ENCODE measurements at places on chromosomes 1 and 21.
A peak's percentile ranks its signal among the peaks of the same experiment; 100 is the strongest.

- DNase-seq, result no peak
These were observed 104.1 kb downstream of the NEGR1 start for GRCh38 chr1:72178266-72178665.

GRCh38 chr21:37917612-37918011 lies 1.4 kb upstream of the KCNJ6 start:
- no peak for DNase-seq

DNA sequence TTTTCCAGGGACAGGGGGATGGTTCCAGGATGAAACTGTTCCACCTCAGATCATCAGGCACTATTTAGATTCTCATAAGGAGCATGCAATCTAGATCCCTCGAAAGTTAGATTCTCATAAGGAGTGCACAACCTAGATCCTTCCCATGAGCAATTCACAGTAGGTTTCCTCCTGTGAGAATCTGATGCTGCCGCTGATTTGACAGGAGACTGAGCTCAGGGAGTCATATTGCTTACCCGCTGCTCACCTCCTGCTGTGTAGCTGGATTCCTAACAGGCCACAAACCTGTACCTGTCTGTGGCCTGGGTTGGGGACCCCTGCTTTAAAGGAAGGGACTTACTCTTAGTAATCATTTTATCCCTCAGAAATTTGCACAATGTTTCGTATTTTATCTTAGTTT lies 9.3 kb downstream of the CTH start:
- DNase-seq, result no peak

- peak; percentile 58 for DNase-seq
These were observed 539 bp downstream of the ANP32E start for GRCh38 chr1:150235294-150235851.

GRCh38 chr1:119285482-119285881 lies 83.1 kb upstream of the HAO2 start:
- DNase-seq, result no peak

DNA sequence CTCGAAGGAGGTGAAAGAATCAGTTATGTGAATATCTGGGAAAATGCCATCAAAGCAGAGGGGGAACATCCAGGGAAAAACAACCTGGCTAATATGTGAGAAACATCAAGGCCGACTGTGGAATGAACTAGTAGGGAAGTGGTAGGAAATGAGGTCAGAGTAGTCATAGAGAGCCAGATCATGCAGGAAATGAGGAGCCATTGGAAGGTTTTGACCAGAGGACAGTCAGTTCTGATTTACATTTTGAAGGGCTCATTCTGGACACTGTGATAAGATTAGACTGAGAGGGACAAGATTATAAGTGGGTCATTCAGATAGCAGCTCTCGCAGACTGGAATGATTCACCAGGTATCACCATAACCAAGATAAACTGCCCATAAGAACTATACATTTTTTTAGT lies 63.7 kb downstream of the SYT14 start:
- no peak for DNase-seq

DNA sequence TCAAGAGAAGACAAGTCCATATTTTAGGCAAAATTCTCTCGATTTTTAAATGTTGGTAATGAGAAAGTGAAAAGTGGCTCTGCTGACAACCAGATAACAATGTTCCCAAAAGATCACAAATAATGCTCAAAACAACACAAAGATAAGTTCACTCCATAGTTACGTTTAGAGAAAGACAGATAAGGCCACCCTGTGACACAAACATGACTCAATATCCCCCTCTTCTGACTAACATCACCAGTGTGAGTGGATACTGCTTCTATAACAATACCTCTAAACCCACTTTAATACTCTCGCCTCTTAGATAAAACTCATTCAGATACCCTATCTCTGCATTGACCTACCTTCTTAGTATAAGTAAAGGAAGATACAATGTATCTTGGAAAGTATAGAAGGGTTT lies 51.2 kb upstream of the RGS7 start:
- DNase-seq, result peak; percentile 47

GRCh38 chr1:11383553-11384169 lies 95.3 kb upstream of the DISP3 start:
- DNase-seq, result no peak

DNA sequence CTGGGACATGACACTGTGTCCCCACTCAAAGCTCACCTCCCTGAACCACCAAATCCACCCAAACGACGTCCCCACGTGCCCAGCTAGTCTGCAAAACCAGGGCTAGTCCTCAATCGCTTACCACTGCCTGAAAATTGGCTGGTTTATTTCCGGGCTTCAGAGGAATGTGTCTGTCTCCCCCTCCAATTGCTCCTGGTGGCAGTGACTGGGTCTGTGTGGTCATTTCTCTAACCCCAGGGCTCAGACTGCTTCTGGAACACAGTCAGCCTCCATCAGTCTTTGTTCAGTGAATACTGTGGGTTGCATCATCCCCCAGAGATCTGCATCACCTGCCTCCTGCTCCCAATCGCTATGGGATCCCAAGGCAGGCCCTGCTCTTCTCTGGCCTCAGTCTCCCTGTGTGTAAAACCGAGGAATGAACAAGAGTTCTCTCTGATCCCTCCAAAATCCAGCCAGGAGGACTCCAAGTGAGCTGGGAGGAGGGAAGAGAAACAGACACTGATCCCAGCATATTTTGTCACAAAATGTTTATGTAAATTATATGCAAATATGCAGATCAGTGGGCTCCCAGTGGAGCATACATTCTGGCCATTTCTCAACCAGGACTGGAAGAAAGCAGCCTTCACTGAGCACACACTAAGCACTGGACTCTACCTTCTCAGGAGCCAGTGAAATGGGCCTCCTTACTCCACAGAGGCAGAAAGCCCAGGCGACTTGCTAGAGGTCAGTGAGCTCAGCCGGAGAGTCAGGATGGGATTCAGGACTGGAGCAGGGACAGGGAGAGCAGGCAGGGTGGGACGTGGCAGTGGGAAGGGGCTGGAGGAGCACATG lies 20.9 kb downstream of the SDC3 start:
- DNase-seq, result no peak

DNA sequence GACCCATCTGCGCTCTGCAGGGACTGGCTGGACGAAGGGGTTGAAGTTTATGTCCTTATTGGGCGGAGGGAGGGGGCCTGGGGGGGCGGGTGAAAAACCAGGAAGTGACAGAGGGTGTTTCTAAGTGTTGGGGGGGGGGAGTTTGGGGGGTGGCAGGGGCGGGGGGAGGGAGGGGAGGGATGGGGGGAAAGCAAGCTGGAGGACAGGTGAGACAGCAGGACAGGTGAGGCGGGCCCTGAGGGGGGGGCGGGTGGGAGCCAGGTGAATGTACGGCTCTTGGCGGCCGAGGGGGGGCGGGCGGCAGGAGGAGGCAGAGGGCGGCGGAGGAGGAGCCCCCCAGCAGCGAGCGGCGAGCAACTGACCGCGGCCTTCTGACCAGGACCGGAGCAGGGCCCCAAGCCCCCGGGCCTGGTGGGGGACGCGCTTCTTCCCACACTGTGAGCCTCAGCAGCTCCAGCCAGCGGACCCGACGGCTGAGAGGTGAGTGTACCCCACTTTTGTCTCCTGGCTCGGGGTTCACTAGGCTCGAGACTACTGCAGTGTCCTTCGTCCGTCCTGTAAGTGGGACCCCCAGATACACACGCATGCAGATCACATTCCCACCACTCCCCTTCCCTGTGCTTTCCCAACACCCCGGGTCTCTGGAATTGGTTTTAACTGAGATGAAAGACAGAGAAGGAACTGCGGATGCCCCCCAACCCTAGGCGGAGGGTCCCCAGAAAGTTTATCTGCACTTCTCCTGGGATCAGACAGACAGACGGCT lies at the start of gene ZBTB7B:
Gene ZBTB7B (plus strand): TSS at position 339 of the 763 bp plus-strand sequence. CDS start 11,859 bp downstream, outside the sequence.
- no peak for DNase-seq

DNA sequence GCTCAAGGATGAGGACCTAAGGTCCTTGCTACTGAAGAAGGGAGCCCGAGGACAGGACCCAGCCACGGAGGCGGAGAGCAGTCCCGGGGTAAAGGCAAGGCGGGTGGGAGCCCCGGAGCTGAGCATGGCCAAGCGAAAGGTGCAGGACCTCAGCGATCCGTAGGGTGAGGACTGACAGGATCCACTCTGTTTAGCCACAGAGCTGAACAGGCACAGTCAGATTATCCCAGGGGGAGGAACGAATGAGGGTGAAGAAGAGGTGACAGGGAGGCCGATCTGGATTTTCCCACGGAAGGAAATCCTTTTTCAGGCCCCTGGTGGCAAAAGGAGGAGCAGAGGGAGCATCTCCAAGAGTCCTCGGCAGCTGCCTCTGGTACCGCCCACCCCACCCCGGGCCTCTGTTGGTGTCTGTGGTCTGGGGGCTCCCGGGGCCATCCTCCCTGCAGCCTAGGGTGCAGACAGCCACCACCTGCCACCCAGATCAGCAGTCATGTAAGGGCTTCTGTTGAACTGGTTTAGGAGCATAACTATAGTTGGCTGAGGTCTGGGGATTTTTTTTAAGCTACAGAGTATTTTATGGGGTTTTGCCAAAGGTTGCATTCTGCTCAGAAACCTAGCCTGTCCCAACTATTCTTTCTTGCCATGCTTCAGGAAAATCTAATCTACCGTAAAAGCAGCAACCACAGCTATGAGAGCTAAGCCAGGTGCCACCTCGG lies 32.3 kb upstream of the LBR start:
- DNase-seq, result no peak

- no peak for DNase-seq
These were observed 4.8 kb upstream of the DYNLT5 start for GRCh38 chr1:66747501-66747900.

DNA sequence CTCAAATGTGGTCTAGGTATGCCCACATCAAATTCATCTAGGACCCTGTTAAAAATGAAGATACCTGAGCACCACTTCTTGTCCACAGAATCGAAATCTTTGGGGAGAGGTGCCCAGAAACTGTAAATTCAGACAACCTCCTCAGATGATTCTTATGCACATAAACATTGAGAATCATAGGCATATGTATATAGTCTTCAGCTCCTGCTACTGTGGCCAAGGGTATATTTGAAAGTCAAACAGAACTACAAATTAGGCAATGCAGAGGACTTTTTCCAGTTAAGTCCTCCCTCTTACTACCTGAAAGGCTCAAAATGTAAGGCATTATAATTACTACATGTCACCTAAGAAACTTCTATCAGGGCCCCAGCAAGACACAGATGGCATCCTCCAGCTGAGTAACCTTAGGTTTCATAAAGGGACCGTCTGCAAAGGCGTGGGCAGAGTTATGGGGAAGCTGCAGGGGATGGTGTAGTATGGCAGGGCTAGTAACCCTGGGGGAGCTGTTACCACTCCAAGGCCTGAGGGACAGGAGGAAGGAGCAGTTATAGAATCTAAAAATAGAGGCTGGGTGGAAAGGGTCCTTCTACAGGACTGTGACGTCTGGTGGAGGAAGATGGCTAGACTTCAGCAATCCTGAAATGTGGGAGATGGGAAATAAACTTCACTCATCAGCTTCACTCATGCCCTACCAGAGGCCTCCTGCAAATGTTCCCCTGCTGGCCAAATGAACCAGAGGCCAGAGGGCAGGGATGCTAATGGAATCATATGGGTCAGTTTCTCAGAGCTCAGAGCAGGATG lies 46.3 kb downstream of the DAB1 start:
- no peak for DNase-seq

DNA sequence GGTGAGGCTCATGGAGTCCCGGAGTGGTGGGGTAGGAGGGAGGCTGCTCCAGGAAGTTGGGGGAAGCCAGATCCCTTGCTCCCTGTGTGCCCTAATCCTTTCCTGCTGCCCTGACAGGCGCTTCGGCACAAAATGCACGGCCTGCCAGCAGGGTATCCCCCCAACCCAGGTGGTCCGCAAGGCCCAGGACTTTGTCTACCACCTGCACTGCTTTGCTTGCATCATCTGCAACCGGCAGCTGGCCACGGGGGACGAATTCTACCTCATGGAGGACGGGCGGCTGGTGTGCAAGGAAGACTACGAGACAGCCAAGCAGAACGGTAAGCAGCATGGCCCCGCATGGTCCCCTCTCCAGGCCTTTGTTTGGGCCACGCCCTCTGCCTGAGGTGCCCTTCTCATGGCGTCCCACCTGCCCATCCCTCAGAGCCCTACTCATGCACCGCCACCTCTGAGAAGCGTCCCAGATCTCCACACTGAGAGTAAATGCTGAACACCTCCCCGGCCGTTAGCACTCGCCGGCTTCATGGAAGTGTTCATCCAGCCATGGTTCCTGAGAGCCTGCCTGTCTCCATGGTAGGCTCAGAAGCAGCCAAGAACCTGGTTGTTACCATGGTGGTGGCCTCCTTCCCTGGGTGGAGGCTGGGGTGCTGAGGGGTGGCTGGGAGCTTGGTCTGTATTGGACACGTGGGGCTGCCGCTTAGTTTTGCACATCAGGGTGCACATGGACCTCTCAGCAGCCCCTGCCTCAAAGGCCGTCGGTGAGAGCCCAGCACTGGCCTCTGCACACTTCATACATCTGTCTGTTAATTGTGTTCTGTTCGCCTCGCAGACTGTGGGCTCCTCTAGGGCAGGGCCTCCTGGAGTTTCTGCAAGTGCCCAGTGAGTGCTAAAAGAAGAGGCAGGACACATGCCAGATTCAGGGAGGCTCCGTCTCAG lies 36.5 kb downstream of the LHX4 start:
- peak; percentile 23 for DNase-seq

DNA sequence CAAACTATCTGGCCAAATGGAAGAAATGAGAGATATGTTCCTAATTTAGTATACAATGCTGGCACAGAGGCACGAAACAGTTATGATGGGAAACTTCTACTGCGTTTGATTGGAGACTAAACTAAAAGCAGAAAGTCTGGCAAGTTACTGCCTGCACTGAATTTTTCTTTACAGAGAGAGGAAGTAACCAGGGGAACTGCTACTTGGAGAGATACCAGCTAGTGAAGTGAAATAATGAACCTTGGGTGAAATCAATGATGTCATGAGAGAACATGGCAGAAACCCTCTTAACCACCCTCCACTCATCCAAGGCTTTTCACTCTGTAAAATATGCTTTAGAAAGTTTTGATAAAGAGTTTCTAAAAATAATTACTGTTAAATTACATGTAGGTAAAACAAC lies 29.3 kb downstream of the NIBAN1 start:
- no peak for DNase-seq

DNA sequence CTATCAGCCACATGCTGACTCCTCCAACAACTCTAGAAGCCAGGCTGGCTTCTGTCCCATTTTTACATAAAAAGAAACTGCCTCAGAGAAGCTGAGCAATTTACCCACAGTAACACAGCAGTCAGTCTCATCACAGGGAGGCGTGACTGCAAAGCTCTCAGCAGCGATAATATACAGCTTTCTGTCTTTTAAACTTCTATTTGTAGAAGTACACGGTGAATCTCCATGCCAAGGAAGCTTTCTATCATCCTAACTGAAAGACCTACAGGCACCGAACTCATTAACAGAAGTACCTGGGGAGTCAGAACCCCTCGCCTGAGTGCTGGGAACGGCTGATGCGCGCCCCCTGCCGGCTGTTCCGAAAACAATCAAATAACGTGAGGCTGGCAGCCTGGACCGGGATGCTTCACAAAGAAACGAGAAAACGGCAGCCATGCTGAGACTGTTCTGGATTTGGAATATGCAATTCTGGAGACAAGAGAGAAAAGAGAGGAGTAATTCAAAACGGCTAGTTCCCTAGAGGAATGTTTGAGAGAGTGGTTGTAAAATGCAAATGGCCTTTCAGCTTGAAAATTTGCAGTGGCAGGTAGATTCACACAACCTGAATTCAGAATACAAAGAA lies 43.5 kb upstream of the RAB4A start:
- peak; percentile 90 for DNase-seq

All from D341Med (cell line).